Activated T-cell treated with anti-CD3 and anti-CD28 coated beads, Interleukin-2, amount 50 U/mL, for 24 hours (primary cell): ENCODE measurements at places on chromosomes 7 and 10.

DNA sequence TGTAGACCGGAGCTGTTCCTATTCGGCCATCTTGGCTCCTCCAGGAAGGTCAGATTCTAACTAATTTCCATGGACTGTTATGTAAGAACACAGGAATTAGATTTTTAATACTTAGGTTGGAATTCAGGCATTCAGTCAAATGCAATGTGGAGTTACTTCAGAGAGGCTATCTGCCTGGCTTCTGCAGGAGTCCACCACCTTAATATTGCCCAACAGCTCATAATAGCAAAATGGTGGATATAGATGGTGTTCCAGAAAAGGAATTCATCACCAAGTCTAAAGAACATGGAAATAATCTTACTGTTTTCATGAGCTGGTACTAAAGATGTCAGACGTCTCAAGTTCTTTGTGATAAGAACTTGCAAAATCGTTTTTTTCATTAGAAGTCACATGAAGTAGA is 39.5 kb downstream of the CRHR2 start:
- no peaks in the 10 kb centered on the region for H3K4me1 ChIP-seq
- no peak overlapping the region for H3K27ac ChIP-seq
- DNase-seq: no peak
- H3K27me3 ChIP-seq: no peaks in the 10 kb centered on the region

- peak overlapping the region; percentile 97 for H3K27ac ChIP-seq
- peaks cover 1% of the 10 kb centered on the region for H3K27me3 ChIP-seq
- H3K4me3 ChIP-seq: peak overlapping the region; percentile 95
Measured at GRCh38 chr7:92831716-92832533, 4.4 kb downstream of the CDK6 start.

- H3K36me3 ChIP-seq: no peaks in the 10 kb centered on the region
- no peak overlapping the region for H3K27ac ChIP-seq
- no peak for DNase-seq
- H3K4me1 ChIP-seq: no peaks in the 10 kb centered on the region
- H3K27me3 ChIP-seq: no peaks in the 10 kb centered on the region
- H3K4me3 ChIP-seq: no peak overlapping the region
Measured at GRCh38 chr10:107104026-107104652, 60.4 kb downstream of the SORCS1 start.

DNA sequence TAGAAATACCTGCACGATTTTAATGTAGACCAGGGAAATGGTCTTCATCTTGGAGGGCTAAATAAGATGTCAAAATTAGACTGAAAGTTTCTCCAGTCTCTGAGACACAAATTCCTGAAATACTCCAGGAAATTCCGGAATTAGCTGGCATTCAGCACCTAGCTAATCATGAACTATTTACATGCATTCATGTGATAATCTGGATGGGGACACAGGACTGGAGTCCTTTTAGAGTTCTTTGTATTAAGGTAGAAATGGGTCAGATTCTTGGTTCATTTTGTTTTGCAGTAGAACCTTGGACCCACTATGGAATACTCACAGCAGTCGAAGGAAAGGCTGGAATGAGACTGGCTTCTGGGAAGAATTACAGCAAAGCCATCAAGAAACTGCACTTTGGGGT is 65.3 kb upstream of the MDFIC start:
- H3K4me3 ChIP-seq: no peak overlapping the region
- H3K36me3 ChIP-seq: no peaks in the 10 kb centered on the region
- H3K27me3 ChIP-seq: peaks cover 2% of the 10 kb centered on the region
- no peak for DNase-seq
- H3K4me1 ChIP-seq: peaks cover 6% of the 10 kb centered on the region

DNA sequence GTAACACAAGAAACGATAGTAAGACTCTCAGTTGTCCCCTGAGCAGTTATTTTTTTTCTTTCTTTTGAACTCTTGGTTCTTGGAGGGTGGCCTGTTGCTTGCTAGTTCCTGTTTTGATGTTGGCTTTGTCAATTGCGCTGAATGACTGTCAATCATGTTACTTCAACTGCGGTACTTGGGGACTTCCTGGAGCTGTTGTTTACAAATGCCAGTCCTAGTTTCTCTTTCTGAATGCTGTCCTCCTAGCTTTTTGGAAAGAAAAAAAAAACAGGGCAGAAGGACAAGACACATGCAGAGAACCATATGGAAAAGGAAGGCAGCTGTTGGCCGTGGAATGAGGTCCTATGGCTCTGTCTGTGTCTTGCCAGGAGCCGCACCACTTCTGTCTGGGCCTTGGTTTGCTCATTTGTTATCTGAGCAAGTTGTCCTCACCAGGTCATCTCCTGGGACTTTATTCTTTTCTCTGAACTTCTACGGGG is 7.0 kb upstream of the PDCD4 start:
- H3K4me1 ChIP-seq: peaks cover 97% of the 10 kb centered on the region
- H3K36me3 ChIP-seq: peaks cover 6% of the 10 kb centered on the region
- no peak for DNase-seq
- H3K27ac ChIP-seq: peak overlapping the region; percentile 97

DNA sequence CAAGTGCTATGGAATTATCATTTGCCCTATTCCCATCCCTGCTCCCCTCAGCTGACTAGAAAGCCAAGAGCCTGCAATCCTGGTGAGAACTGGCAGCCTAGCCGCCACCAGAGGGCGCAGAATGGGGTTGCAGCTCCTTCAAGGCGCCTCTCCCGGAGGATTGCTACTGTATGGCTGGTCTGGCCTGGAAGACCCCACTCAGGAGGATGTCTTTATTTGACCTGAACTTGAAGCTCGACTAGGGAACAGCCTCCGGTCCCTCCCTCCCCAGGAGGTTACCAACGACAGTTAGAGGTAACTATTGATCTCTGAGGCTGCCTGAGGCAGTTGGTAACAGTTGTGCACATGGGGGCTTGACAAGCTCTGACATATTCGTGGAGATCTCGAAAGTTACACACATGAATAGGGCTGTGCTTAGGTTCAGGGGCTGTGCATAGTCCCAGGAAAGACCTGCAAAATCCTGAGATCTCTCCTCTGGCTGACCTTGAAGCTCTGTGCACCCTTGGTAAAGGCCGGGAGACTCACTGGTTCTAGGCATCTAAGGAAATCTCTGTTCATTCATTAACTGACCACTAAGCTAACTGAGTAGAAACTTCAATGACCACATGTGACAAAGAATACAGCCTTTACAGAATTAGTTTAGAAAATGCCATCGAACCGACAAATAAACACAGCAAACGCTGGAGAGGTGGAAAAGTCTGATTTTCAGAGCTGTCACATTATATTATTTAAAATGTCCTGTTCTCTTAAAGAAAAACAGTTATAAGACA is 65.7 kb downstream of the TSPAN12 start:
- H3K4me3 ChIP-seq: no peak overlapping the region
- DNase-seq: peak; percentile 72
- H3K4me1 ChIP-seq: no peaks in the 10 kb centered on the region
- H3K27ac ChIP-seq: no peak overlapping the region
- H3K36me3 ChIP-seq: no peaks in the 10 kb centered on the region

- peaks cover 15% of the 10 kb centered on the region for H3K4me1 ChIP-seq
- H3K27ac ChIP-seq: no peak overlapping the region
- H3K4me3 ChIP-seq: no peak overlapping the region
- H3K36me3 ChIP-seq: no peaks in the 10 kb centered on the region
- no peak for DNase-seq
Measured at GRCh38 chr7:93015101-93015778, 102.5 kb downstream of the SAMD9 start.

DNA sequence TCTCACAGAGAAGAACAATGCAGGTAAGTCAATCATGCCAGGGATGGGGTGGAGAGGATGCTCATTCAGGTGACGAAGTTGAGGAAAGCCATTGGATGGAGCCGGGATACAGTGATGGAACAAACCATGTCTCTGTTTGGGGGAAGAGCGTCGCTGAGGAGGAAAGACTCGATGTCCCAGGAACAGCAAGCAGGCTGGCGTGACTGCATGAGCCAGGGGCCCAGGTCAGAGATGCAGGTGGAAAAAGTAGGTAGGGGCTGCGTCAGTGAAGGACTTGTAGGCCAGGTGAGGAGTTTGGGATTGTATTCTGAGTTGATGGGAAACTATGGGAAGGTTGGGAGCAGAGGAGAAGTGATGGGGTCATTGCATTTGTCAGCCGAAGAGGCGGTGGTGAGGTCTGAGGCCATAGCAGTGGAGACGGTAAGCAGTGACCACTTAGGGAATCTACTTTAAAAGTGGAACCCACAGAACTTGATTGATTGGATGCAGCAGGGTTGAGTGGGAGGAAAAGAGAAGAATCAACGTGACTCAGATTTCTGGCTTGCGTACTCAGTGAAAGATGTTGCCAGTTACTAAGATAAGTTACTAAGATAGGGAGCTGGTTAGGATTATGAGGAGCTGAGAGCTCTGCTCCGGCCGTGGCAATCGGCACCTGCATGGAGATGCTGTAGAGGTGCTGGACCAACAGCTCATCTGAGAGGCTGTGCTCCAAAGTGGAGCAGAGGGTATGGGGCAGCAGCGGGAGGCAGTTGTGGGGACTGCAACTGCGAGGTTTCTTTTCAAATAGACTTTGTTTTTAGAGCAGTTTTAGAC is 12.5 kb upstream of the IL2RA start:
- peak; percentile 49 for DNase-seq
- peaks cover 68% of the 10 kb centered on the region for H3K4me1 ChIP-seq
- H3K36me3 ChIP-seq: no peaks in the 10 kb centered on the region
- peak overlapping the region; percentile 69 for H3K4me3 ChIP-seq
- peak overlapping the region; percentile 79 for H3K27ac ChIP-seq
- H3K27me3 ChIP-seq: no peaks in the 10 kb centered on the region

GRCh38 chr7:157139111-157139809 is 534 bp downstream of the UBE3C start:
- H3K27me3 ChIP-seq: no peaks in the 10 kb centered on the region
- H3K27ac ChIP-seq: peak overlapping the region; percentile 90
- H3K36me3 ChIP-seq: peaks cover 49% of the 10 kb centered on the region
- H3K4me3 ChIP-seq: peak overlapping the region; percentile 84

GRCh38 chr10:48658975-48659269 is 25.8 kb upstream of the WDFY4 start:
- no peaks in the 10 kb centered on the region for H3K36me3 ChIP-seq
- H3K27ac ChIP-seq: no peak overlapping the region
- no peak overlapping the region for H3K4me3 ChIP-seq
- DNase-seq: no peak

DNA sequence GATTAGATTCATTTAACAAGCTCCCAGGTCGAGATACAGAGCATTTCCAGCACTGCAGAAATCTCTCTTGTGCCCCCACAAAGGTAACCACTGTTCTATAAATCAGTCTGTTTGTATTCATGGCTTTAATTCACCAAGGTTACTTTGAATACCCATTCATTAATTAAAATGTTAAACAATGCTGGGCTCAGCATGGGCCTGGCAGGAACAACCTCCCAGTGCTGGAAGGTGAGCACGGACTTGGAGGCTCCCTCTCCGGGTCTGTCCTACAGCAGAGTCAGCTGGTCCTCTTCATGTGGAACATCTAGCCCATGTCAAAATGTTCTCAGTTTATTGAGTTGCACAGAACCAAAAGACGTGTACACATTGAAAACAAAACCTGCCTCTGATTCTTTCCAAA is 15.6 kb upstream of the EFCAB10 start:
- no peaks in the 10 kb centered on the region for H3K36me3 ChIP-seq
- no peak overlapping the region for H3K27ac ChIP-seq
- H3K4me1 ChIP-seq: no peaks in the 10 kb centered on the region
- H3K4me3 ChIP-seq: no peak overlapping the region
